Kidney epithelial cell (primary cell): ENCODE measurements at places on chromosomes 7 and 10. TPM values are rescaled to one million over a fixed set of nuclear protein-coding genes. Genes with fewer than 3 reads are reported as not detected.

Gene ANKRD30A
- total RNA-seq, result not detected in 2 replicates

GRCh38 chr7:100396421-100396982, 23.2 kb downstream of the PILRA start:
- DNase-seq, result no peak

DNA sequence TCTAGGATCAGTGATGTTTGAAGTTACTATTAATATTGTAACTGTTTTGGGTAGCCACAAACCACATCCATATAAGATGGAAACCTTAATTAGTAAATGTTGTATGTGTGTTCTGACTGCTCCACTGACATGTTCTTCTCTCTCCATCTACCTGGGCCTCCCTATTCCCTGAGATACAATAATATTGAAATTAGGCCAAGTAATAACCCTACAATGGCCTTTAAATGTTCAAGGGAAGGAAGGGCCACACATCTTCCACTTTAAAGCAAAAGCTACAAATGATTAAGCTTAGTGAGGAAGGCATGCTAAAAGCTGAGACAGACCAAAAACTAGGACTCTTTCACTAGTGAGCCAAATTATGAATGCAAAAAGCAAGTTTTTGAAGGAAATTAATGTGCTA, 176.4 kb upstream of the ANK3 start:
- DNase-seq, result no peak

DNA sequence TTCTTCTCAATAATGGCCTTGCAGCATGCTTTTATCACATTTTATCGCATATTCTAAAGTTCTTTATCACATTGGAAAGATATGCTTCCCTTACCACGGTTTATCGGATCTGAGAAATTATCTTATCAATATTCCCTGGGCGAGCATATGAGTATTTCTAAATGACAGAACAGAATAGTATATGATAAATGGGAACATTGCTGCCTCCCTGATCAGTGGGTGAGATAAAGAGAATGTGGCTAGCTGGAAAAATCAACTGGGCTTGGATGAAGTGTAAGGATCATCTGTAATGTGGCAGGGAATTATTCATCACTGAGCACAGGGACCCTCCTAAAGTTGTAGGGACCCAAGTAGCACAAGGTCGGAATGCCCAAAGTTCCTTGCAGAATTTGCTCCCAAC, 667.4 kb upstream of the NRP1 start:
- DNase-seq, result no peak

DNA sequence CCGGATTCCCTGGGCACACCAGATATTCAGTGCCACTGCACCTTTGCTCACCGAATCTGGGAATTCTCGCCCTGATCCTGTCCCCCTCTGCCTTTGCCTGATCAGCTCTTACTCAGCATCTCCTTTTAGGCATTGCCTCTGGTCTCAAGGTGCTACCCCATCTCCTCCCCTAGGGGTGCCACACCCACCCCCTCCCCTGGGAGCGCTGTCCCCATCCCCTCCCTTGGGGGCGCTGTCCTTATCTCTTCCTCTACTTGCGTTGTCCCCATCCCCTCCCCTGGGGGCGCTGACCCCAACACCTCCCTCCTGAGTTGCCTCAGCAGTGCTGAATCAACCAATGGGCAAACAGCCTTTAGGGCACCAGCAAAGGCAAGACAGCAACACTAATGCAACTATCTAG, 686.9 kb upstream of the FOXK1 start:
- no peak for DNase-seq

DNA sequence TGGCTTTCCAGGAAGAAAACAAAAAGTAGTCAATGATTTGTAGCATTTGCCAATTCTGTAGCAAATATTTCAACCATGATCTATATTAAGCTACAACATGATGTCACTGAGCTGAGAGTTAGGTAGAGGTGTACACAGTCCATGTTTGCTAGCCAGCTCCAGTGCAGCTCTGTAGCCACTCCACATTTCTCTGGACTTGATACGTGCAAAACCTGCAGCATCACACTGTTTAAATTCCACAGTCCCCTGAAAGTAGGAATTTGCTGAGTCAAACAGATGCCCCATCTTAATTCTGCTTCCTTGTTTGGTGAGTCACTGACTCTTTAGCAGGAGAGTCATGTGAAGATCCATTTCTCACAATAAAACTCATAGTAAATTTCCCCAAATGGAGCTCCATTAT, 89.8 kb upstream of the LRRTM3 start:
- DNase-seq, result peak; percentile 82

DNA sequence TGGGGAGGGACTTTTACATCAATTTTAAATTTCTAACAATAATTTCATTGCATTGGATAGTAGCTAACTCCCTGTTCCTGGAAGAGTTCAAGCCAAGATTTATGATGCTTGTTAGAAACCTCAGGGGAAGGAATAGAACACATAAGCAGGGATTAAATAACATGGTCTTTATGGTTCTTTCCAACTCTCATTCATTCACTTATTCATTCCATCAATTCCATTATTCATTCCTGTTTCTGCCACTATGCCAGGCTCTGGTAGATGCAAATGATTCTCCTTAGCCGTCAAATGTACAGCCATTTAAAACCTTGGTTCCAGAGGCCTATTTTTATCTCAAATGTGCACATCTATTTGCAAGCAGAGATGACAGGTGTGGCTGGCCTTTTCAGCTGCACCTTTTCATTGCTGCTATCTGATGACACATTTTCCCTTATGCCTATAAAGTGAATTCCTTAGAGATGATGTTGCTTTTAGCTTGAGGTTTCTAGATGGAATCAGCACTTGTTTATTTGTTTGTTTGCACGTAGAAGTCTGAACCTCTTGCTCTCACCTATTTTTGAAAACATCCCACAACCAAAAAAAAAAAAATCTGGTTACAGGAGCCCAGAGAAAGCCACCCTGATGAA, 205.7 kb upstream of the IGFBP3 start:
- DNase-seq, result no peak

- DNase-seq, result no peak
Observed at GRCh38 chr7:149621776-149622175, 124.2 kb upstream of the ZNF746 start.

DNA sequence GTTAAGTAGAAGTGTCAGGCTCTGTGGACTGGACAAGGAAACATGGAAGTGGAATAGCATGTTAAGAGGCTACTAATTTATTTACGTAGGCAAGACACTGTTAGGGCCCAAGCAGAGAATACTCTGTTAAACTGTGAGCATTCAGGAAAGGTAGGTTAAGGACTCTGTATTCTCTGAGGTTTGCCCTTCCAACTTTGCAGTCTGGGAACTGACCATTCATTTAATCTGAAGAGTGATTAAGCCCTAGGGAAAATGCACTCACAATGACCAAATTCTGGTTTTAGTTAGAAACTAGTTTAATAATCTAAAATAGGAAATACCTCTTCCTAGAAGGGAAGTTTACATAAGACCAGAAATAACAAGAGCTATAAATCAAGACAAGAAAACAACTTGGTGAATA, 266.6 kb downstream of the SUGCT start:
- no peak for DNase-seq

DNA sequence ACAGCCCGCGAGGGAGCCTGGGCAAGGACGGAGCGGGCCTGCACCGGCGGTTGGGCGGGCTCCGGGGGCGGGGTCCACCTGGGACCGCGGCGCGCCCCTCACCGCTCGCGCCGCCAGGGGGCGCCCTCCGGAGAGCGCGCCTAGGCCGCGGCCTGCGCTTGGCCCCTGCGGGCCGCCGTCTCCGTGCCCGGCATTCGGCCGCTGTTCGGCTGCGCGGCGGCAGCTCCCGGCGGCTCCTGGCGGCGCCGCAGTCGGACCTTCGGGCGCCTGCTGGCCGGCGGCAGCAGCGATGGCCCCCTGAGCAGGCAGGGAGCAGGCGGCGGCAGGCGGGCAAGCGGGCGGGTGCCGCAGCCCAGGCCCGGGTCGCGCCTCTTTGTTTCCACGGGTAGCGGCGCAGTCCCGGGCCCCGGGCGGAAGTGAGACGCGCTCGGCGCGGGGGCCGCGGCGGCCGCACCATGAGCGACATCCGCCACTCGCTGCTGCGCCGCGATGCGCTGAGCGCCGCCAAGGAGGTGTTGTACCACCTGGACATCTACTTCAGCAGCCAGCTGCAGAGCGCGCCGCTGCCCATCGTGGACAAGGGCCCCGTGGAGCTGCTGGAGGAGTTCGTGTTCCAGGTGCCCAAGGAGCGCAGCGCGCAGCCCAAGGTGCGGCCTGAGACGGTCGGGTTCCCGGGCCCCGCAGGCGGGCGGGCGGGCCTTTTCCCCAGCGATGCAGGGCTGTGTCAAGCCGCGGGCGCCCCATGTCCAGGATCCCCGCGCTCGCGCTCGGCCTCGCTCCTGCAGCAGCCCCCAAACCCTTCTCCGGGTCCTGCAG, at the start of gene INTS15:
Gene INTS15, plus strand, starts transcription at position 193 of the 816 bp plus-strand sequence. Its CDS starts 263 bp downstream, at position 456.
- no peak for DNase-seq

DNA sequence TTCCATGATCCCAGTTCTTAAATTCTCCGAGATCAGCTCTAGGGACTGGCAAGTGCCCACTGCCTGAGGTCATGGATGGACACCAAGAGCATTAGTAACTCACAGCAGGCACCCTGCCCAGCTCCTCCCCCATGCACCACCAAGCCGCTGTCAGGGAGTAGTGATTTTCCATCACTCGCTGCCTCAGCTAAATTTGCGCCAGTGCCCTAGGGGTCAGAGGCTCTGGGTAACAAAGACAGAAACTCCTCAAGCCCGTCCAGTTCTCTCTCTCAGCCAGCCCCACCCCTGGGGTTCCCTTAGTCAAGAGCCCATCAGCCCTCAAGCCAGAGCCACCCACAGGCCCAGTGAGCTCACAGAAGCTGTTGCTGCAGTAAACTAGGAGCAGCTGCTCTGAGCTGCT, 30.0 kb downstream of the PAX2 start:
- DNase-seq, result peak; percentile 29

DNA sequence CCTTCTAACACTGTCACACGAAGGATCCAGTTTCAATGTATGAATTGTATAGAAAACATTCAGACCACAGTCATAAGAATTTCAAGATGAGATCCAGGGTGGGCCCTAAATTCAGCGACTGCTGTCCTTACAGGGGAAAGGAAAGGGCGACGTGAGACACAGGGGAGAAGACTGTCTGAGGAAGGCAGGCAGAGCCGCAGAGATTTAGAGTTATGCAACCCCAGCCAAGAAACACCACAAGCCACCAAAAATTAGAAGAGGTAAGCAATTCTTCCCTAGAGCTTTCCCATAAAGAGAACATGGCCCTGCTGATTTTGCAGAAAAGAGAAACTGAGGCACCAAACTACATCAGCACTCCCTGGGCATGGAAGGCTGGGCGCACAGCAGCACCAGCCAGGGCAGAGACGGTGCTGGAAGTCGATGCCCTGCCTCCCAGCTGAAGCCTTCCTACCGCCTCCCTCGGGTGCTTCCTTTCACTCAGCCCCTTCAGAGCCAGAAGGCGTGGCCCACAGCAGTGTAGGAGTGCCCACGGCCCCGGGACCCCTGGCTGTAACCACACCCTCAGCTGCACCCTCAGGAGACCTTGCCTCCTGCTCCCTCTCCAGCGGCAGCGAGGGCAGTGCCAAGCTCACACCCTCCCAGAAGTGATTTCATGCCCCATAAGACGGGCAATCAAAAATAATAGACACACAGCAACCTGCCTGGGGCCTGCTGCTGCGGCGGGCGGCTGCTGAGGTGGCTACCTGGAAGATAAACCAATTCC, 81.0 kb upstream of the LRRC4 start:
- DNase-seq, result no peak

GRCh38 chr7:96832092-96832662, 122.5 kb upstream of the SEM1 start:
- no peak for DNase-seq

DNA sequence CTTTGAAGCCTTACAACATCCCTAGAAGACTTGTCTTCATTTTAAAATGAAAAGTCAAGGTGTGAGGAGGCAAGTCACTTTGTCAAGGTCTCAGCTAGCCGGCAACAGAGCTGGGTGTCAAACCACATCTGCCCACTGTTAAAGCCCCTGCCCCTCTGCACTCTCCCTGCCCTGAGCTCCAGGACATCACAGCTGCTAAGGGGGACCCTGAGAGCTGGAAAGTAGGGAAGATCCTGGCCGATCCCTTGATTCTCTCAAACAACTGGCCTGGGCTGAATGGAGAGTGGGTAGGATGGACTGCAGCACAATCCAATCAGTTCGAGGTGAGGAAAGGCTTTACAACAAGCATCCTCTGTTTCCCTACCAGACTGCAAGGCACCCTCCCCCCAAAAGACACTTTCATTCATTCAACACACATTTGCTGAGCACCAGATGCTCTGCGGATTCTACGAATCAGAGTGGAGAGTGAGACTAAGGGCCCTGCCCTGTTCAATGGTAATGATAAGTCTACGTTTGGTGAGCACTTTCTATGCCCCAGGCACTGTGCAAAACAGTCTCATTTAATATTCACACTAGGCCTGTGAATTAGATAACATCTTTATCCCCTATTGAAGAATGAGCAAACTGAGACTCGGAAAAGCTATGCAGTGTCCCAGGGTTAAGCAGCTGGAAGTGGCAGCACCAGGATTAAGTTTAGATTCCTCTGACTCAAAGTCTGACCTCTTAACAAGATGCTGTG, 148.1 kb downstream of the HERPUD2 start:
- DNase-seq, result no peak

DNA sequence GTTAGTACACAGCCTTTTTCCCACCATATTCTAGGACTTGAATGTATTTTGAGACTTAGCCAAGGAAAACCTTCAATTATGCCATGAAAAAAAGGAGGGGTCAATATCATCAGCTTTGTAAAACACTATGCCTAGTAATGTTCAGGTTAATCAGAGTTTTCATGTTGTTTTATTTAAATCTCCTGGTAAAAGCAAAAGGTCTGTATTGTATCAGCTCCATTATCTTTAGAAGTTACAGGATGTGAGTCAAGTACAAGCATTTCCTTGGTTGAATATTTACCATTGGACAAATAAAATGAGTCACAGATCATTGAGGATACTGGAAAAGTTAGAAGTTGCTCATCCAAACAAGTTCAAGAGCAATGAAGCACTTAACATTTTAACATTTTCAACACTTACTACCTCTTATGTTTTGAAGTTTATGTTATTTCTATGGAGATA, 89.9 kb upstream of the CAPZA2 start:
- DNase-seq, result peak; percentile 93

DNA sequence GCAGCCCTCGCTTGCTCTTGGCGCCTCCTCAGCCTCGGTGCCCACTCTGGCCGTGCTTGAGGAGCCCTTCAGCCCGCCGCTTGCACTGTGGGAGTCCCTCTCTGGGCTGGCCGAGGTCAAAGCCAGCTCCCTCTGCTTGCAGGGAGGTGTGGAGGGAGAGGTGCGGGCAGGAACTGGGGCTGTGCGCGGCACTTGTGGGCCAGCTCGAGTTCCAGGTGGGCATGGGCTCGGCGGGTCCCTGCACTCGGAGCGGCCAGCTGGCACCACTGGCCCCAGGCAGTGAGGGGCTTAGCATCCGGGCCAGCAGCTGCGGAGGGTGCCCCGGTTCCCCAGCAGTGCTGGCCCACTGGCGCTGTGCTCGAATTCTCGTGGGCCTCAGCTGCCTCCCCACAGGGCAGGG, 152.1 kb upstream of the SEMA3C start:
- no peak for DNase-seq

DNA sequence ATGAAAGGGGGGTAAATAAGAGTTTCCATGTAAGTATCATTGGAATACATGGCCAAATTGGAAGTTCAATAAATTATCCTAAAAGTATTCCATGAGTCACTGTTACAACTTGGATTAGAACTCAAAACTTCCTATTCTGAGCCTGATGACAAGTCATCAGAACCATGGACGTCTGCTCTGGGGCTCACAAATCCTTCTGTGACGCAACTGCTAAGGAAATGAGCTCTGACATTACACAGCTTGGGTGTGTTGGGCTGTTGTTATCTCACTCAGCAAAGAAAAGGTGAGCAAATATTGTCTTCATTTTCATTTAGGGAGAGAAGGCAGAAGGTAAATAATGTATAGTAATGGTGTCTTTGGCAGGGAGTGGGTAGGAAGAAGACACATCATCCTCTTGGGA, 214.8 kb upstream of the ADO start:
- DNase-seq, result no peak
